NCI-H1092 treated with DMSO at 0.1 percent for 48 hours (cell line): ENCODE measurements at places on chromosomes 4 and X.

GRCh38 chrX:119093991-119094735 lies 21.4 kb downstream of the CT47C1 start:
- DNase-seq: no peak

DNA sequence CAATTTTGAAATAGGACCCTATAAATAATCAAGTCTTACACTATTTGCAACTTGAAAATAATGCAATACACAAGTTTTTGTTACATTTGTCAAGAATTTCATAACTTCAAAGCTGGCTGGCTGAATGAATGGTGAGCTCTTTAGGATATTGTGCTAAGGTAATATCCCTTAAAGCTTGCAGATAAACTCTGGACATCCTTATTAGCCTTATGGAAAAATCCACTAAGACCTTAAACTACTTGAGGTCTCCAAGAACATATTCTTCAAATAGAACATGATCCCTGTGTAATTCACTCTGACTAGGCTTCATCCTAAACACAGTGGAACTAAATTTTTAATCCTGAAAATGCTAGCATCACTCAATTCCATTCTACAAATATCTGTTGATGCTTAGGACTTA lies 199.3 kb downstream of the PACRGL start:
- DNase-seq: no peak

DNA sequence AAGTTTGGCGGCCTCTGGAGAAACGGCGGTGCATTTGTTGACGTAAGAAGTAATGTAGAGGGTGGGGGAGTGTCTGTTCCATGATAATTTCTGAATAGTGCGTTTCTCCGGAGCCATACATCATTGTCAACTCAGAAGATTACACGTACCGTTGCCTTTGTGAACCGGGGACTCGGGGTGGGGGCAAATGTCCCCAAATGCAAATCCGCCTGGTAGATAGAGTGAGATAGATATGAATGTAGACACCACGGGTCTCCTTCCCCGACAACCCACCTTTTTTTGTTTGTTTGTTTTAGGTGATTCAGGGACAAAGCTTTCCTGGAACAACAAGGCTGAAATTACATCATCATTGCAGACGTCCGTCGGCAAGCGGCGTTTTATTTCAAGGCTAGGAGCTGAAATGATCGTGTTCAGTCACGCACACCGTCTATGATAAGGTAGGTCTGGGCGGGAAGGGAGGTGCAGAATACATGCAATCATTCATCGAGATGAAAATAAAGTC lies 96.0 kb upstream of the PPP2R3B start:
- DNase-seq: no peak

DNA sequence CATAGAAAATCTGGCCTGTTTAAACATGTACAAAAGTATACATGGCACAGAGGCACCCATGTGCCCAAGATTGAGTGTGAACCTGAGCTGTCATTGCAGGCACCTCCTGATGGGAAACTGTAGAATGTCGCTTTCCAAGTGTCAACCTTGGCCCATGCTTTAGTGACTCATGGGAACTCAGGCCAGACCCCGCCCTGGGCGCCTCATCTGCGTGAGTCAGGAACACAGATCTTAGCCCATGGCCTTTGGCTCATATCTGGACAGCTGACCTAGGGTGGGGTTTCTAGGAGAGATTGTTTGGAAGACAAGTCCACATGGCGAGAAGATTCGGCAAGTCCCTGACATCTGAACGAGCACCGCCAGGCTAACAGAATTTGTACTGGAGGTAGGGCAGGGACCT lies 50.0 kb downstream of the CYTL1 start:
- DNase-seq: no peak

- no peak for DNase-seq
Observed at GRCh38 chrX:20412871-20413486, 146.3 kb upstream of the RPS6KA3 start.

GRCh38 chr4:152680988-152681603 lies 1.3 kb upstream of the TMEM154 start:
- DNase-seq: no peak
